ENCODE measurements at places on chromosomes 4 and X. TPM values are rescaled to one million over a fixed set of nuclear protein-coding genes. Genes with fewer than 3 reads are reported as not detected.

Gene BGN
- total RNA-seq, result 354 TPM

Gene H2BW2
- total RNA-seq, result not detected

Gene EGFL6
- not detected for total RNA-seq

Gene NHSL2
- 0.87 TPM for total RNA-seq

Gene AADAT
- total RNA-seq, result 5.8 TPM

Gene MAGEB3
- not detected for total RNA-seq

Gene PAK3
- not detected for total RNA-seq

DNA sequence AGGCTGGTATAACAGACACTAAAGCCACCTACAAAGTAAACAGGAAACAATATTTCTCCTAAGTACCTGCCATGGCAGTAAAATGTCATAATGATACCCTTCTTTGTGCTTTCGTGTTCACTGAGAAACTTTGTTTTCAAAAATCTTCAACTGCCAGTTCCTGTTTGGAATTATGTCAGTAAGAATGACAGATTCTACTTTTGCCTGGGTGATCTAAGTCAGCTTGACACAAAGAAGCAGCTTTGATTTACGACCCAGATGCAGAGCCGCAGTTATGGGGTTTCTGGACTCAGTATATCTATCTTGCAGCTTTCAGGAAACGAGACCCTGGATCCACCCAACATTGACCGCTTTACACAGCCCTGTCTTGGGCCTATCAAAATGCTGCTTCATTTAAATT lies 71.2 kb downstream of the SNX25 start:
- no peaks in the 10 kb centered on the region for H3K27me3 ChIP-seq
- peaks cover 38% of the 10 kb centered on the region for H3K4me1 ChIP-seq
- DNase-seq, result no peak
- H3K27ac ChIP-seq, result no peak overlapping the region
- H3K36me3 ChIP-seq, result peaks cover 5% of the 10 kb centered on the region

DNA sequence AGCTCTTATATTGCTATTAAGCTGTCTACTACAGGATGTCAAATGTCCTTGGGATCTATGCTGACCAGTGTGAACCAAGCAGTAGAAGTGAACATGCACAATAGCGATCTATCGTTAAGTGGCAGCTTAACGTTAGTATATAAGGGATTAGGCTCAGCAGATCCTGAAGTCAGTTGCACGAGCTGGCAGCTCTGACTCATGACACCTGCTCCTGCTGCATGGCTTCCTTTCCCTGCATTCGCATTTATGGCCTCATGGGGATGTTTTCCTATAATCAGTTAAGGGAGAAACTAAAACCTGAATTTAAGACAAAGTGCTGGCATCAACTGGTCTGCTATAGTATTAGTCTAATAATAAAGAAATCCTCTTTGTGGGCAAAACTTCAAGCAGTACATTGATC lies 12.7 kb upstream of the MCUB start:
- peak overlapping the region; percentile 90 for H3K27ac ChIP-seq
- H3K4me3 ChIP-seq, result no peak overlapping the region
- H3K4me1 ChIP-seq, result peaks cover 20% of the 10 kb centered on the region
- DNase-seq, result no peak

DNA sequence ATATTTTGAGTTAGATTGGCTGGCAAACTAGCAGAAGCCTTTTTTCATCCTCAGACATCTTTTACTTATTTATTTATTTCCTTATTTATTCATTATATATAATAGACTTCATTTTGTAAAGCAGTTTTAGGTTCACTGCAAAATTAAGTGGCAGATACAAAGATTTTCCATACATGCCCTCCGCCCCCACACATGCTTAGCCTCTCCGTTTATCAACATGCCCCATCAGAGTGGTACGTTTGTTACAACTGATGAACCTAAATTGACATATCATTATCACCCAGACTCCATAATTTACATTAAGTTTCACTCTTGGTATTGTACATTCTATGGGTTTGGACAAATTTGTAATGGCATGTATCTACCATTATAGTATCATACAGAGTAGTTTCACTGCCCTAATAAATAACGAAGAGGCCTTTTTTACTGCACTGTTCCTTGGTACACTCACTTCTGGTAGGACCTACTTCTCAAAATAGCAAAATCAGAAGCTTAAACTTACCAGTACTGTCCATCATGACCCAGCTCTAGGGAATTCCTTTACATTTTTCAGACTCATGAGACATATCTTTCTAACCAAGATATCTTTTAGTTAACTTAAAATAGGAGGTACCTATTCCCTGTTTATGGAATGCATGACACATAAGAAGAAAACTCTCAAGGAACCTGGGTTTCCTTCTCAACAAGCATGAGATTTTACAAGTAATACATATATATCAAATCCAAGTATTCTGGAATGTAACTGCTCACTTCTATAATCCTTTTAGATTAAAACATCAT lies 4.8 kb upstream of the TMPRSS11B start:
- no peak overlapping the region for H3K4me3 ChIP-seq
- no peaks in the 10 kb centered on the region for H3K36me3 ChIP-seq
- no peak overlapping the region for H3K27ac ChIP-seq
- H3K27me3 ChIP-seq, result peaks cover 11% of the 10 kb centered on the region

GRCh38 chr4:187826725-187827124 lies 168.8 kb upstream of the ZFP42 start:
- no peak for DNase-seq
- peaks cover 8% of the 10 kb centered on the region for H3K4me1 ChIP-seq
- H3K27me3 ChIP-seq, result no peaks in the 10 kb centered on the region

DNA sequence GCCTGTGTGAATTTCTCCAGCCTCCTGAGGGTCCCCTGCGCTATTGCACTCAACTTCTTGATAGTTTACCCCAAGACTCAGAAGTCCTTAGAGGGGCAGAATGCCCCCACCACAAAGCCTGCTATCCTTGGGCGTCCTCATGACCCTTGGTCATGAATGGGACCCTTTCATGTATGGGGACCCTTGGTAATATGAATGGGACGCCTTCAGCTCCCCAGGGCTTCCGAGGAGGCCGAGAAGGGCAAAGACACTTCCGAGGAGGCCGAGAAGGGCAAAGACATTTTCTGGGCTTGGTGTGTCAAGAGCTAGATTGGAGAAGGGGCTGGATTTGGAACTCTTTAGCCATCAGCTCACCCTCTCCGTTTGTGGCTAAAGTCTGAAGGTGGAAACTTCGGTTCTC lies 8.6 kb downstream of the SHOX start:
- peak overlapping the region; percentile 20 for H3K4me3 ChIP-seq
- H3K4me1 ChIP-seq, result peaks cover 45% of the 10 kb centered on the region
- no peak for DNase-seq

GRCh38 chr4:41548305-41548880 lies 10.4 kb downstream of the LIMCH1 start:
- no peak for DNase-seq
- H3K4me3 ChIP-seq, result no peak overlapping the region
- peaks cover 55% of the 10 kb centered on the region for H3K4me1 ChIP-seq

- no peak for DNase-seq
- H3K27me3 ChIP-seq, result no peaks in the 10 kb centered on the region
- H3K36me3 ChIP-seq, result peaks cover 17% of the 10 kb centered on the region
- no peak overlapping the region for H3K4me3 ChIP-seq
- H3K27ac ChIP-seq, result no peak overlapping the region
Measured at GRCh38 chrX:9542106-9542760, 77.4 kb downstream of the TBL1X start.

DNA sequence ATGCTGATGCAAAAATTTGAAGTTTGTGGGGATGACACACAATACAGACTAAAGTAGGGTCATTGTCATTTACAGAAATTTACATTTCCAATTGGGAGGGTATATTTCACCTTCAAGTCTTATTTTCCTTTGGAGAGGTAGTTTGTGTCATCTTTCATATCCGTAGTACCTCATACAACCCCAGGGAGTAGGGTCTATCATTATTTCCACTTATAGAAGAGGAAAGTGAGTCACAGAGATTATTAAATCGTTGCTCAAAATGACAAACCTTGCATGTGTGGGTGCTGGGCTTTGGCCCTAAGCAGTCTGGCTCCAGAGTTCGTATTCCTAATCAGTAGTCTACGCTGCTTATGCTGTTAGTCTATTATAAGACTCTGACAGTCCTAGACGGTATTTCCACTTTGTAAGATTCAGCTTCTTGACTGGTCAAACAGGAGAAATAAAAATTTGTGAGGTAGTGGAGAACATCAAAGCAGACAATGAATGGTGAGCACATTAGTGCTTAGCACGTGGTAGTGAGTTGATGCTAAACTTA lies 516.5 kb downstream of the PCDH7 start:
- no peak overlapping the region for H3K4me3 ChIP-seq
- H3K4me1 ChIP-seq, result no peaks in the 10 kb centered on the region
- no peaks in the 10 kb centered on the region for H3K27me3 ChIP-seq
- DNase-seq, result no peak

DNA sequence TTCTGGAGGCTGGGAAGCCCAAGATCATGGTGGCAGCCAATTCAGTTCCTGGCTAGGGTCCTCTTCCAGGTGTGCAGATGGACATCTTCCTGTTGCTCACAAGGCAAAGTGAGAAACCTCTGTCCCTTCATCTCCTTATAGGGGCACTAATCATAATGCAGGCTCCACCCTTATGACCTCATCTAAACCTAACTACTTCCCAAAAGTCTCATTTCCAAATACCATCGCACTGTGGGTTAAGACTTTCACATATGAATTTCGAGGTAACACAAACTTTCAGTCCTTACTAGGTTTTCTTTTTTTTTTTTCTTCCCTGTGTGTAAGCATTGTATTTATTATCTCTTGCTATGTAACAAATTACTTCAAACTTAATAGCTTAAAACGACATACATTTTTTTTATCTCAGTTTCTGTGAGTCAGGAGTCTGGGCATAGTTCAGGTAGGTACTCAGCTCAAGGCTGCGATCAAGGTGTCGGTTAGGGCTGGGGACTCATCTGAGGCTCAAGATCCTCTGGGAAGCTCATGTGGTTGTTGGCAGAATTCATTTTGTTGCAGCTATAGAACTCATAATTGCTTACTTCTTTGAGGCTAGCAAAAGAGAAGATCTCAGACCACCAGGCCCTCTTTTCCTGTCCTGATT lies 204.7 kb upstream of the STK26 start:
- DNase-seq, result no peak
- no peaks in the 10 kb centered on the region for H3K27me3 ChIP-seq
- peak overlapping the region; percentile 57 for H3K27ac ChIP-seq
- H3K36me3 ChIP-seq, result no peaks in the 10 kb centered on the region
- peaks cover 35% of the 10 kb centered on the region for H3K4me1 ChIP-seq

DNA sequence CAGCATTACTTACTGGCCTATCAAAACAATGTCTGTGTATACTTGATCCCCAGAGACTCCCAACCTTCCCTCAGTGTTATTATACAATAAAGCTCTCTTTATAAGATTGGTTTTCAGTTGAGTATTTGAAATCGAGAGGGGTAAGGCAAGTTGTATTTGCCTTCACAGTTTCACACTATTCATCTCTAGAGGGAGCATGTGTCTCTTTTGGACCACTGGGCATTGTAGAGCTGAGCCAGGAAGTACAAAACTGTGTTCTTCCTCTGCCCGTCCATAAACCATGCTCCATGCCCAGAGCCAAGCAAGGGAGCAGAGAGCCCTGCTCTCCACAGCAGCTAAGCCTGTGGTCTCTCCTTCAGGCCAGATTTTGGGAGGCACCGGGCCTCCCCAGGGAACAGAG lies 61.5 kb upstream of the HHIP start:
- peaks cover 66% of the 10 kb centered on the region for H3K4me1 ChIP-seq
- peak overlapping the region; percentile 4 for H3K27ac ChIP-seq
- H3K27me3 ChIP-seq, result peaks cover 3% of the 10 kb centered on the region
- H3K36me3 ChIP-seq, result peaks cover 12% of the 10 kb centered on the region

- no peaks in the 10 kb centered on the region for H3K4me1 ChIP-seq
- no peak overlapping the region for H3K4me3 ChIP-seq
- DNase-seq, result no peak
Measured at GRCh38 chrX:78957768-78958130, 12.6 kb downstream of the P2RY10 start.

GRCh38 chr4:129167640-129168260 lies 71.8 kb downstream of the C4orf33 start:
- no peak overlapping the region for H3K4me3 ChIP-seq
- H3K4me1 ChIP-seq, result no peaks in the 10 kb centered on the region
- peaks cover 1% of the 10 kb centered on the region for H3K27me3 ChIP-seq
- H3K36me3 ChIP-seq, result no peaks in the 10 kb centered on the region
- no peak overlapping the region for H3K27ac ChIP-seq

DNA sequence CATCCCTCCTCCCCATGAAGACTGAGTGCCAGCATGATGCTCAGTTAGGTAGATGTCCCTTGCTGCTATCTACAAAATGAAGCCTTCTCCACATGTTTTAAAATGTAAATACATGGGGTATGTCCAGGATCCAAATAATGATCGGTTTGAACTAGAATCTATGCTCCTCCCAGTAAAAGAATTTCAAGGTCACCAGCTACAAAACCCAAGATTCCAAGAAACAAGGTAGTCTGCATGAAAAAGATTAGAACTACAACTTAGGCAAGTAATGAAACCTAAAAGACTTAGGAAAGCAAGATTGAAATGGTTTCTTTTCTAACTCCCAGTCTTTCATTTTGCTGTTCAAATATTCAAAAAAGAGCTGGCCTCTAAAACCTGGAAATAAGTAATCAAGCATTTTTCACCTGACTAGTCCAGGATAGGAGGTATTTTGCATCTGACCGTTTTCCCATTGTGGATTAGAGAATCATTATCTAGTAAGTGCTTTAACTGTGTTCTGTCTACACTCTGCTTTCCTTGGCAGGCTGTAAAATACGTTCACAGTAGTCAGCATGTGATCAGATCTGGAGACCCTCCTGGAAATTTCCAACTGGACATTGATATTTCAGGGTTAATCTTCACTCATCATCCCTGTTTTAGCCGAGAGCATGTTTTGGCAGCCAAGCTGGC lies 57.4 kb downstream of the CC2D2A start:
- H3K27ac ChIP-seq, result no peak overlapping the region
- no peaks in the 10 kb centered on the region for H3K27me3 ChIP-seq
- H3K4me3 ChIP-seq, result no peak overlapping the region
- peaks cover under 1% of the 10 kb centered on the region for H3K36me3 ChIP-seq

GRCh38 chr4:185836241-185837084 lies 24.5 kb upstream of the SORBS2 start:
- H3K4me3 ChIP-seq, result no peak overlapping the region
- no peaks in the 10 kb centered on the region for H3K27me3 ChIP-seq
- H3K4me1 ChIP-seq, result no peaks in the 10 kb centered on the region
- DNase-seq, result no peak
- no peak overlapping the region for H3K27ac ChIP-seq
- no peaks in the 10 kb centered on the region for H3K36me3 ChIP-seq

DNA sequence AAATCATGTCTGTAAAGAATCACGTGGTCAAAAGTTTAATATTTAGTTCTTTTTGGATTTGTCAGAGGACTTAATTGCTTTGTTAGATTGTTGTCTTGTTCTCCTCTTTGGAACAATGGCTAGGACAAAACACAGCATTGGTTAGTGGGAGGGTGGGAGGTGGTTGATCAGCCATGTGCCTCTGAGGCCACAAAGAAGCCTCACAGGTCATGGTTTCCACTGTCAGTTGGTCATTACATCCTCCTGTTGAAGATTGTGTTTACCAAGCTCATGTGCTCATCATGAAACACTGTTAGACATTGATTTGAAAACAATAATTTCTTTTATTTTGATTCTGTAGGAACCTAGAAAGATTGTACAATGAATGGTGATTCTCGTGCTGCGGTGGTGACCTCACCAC lies 31.9 kb downstream of the ADD1 start:
- peaks cover 71% of the 10 kb centered on the region for H3K4me1 ChIP-seq
- peak overlapping the region; percentile 18 for H3K27ac ChIP-seq
- H3K36me3 ChIP-seq, result peaks cover 41% of the 10 kb centered on the region
- no peak overlapping the region for H3K4me3 ChIP-seq
- DNase-seq, result no peak
- no peaks in the 10 kb centered on the region for H3K27me3 ChIP-seq

- H3K27ac ChIP-seq, result no peak overlapping the region
- no peaks in the 10 kb centered on the region for H3K4me1 ChIP-seq
- no peak for DNase-seq
- no peaks in the 10 kb centered on the region for H3K27me3 ChIP-seq
- H3K4me3 ChIP-seq, result no peak overlapping the region
Measured at GRCh38 chr4:18082236-18082635, 60.7 kb upstream of the LCORL start.
